Stimulated activated CD4-positive, alpha-beta T cell treated with anti-CD3 and anti-CD28 coated beads, Interleukin-2, amount 100 ng/mL, for 24 hours (primary cell): ENCODE measurements at places on chromosomes 1 and 21.

GRCh38 chr1:26169669-26170471, at the start of gene ZNF593:
ZNF593 (plus strand) TSS chr1:26169908; CDS start chr1:26169984, 76 bp downstream.
- peak; percentile 89 for DNase-seq

GRCh38 chr1:41485605-41486004, 1.1 kb upstream of the EDN2 start:
- DNase-seq, result no peak

GRCh38 chr21:31893851-31894415, 21.1 kb downstream of the HUNK start:
- DNase-seq, result no peak

DNA sequence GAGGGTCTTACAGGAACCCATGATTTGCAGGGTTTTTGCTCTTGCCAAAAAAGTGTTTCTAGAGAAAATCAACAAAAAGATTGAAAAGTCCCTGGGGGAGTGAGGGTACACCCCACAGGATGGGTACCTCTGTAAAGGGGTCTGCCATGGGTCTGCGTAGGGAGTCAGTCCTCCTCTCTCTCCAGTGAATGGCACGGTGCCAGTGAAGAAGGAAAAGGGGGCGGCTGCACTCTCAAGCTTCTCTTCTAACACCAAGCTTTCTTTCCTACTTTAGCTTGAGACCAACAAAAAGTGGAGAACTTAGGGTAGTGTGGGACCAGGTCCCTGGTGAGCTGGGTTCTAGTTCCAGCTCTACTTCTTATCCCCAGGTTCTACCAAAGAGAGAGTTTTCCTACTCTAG, 87.4 kb downstream of the GLUL start:
- DNase-seq, result no peak

GRCh38 chr1:80305466-80305865, 1298.9 kb upstream of the ADGRL4 start:
- DNase-seq, result no peak

DNA sequence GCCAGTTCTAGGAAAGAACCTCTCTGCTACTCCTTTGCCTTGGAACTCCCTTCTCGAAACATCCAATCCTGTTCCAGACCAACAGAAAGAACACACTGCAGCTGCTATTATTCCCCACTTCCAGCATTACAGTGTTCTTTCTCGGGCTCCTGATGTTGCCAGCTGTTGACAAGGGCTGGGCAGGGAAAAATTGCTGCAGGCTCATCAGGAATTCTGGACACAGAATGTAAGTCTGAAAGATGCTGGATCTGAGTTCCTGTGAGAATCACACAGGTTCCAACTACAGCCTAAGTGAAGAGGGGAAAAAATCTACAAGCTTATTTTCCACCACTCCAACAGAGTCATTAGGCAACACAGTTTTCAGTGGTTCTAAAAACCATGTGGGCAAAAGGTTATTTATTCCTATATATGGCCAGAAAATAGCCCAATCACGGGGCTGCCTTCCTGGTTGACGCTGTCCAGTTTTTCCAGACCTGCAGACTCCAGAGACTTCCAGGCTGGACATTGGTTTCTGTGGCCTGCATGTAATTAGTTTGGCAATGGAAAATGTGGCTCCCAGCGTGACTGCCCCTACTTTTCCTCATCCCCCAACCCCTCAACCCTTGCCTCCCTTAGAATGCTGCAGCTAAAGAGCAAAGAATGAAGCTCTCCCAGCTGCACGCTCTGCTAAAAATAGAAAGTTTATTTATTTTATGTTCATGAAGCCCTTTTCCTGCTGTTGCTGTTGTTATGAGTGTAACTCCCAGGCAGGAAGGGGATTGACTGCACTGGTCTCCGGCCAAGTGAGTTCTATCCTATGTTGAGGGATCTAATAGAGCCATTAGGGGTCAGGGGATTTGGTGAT, 8.3 kb upstream of the KIAA0040 start:
- no peak for DNase-seq

DNA sequence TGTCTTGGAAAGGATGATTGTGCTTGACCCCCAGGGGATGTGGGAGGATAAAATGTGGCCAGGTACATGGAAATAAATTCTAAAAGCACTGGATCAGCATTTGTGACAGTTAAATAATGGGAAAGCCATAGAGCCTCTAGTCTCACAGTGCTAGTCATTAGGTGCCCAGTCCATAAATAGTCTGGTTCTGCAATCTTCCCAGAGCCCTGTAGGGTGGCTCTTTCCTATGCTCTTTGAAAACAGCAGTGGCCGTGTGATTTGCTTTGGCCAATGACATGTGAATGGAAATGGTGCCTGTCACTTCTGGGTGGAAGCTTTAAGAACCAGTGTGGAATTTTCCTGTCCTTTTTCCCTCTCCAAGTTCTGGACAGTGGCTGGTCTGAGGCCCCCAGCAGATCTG, 113.2 kb downstream of the TRABD2B start:
- DNase-seq, result no peak

DNA sequence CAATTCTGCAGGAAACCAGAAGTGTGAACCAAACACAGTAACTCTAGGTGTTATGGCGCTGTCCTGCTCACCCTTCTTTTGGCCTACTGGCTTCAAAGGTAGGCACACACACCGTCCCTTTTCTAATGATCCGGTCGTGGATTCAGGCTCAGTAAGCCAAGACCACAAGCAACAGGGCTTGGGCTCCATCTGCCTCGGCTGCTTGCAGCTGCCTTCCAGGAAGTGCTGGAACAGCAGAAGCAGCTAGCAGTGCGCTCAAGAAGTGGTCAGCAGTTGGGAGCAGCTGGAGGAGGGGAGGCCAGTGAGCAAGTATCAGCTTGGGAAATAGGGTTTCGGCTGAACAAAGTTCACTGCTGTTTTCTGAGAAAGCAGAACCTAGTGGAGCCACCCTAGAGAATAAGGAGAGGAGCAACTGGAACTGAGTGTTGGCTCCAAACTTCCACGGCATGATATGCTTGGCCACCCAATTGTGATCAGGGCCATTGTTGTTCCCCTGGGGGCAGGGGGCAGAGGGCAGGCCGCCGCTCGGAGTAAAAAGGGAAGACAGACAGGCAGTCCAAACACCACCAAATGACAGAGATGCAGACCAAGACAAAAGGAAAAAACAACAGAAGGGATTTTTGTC, 173.4 kb downstream of the TOMM20 start:
- DNase-seq, result no peak

DNA sequence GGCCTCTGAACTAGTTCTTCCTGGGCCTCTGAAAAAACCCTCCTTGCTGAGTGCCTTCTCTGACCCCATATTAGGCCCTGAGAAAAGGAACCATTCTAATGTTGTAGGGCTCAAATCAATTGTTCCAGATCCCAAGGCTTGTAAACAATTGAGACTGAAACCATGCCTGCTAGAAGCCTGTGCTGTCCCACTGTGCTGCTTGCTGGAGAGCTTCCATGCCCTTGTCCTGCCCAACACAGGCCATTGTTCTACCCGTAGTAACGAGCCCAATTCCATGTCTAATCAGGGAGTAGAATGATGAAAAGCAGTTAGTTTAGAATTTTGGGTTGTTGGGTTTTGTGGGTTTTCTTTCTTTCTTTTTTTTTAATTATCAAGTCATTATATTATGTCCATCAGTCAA, 47.4 kb downstream of the ZNF281 start:
- no peak for DNase-seq

GRCh38 chr1:100077531-100077930, 55.2 kb downstream of the SASS6 start:
- DNase-seq, result no peak

DNA sequence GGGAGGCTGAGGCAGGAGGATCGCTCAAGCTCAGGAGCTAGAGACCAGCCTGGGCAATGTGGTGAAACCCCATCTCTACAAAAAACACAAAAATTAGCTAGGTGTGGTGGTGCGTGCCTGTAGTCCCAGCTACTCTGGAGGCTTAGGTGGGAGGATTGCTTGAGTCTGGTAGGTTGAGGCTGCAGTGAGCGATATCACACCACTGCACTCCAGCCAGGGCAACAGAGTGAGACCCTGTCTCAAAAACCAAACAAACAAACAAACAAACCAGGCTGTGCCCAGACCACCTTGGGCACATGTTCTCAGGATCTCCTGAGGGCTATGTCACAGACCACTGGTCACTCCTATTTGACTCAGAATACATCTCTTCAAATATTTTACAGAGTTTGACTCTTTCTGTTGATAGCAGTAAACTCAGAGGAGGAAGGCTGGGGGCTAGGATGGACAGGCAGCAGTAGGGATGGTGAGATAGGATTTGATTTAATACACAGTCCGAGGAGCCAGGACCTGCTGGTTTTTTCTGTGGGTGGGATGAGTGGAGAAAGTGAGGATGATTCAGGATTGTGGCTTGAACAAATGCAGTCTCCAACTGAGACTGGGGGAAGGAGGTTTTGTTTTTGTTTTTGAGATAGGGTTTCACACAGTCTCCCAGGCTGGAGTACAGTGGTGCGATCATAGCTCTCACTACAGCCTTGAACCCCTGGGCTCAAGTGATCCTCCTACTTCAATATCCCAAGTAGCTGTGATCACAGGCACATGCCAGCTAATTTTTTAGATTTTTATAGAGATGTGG, 46.5 kb downstream of the OLFML3 start:
- DNase-seq, result no peak

GRCh38 chr1:6180268-6180706, at the start of gene CHD5:
CHD5 (minus strand) TSS chr1:6180321; CDS start chr1:6180023, 298 bp downstream.
- no peak for DNase-seq

DNA sequence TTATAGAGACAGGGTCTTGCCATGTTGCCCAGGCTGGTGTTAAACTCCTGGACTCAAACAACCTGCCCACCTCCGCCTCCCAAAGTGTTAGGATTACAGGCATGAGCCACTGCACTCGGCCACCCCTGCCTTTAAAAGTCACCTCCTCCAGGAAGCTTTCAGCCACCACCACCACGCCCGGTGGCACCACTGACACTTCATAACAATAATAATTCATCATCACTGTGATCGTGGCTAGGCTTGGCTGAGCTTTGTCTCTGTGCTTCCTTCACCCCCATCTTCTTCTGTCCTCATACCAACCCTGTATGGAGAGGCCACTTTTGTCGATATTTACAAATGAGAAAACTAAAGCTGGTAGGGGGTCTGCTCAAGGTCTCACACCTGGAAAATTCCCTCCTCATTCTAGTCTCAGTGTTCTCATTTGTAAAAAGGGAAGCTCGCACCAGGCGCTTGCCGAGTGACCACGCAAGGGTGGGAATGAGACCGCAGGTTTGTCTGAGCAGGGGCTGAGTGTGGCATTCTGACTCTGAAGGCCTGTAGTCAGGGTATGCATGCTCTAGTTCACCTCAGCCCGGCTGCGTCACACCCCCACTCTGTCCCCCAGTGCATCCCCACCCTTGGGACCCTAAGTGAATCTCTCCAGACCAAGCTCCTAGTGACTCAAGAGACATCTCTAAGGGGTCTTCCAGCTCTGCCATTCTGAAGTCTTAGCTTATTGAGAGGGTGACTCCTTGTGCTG, 12.9 kb upstream of the EPHA2 start:
- DNase-seq, result peak; percentile 19

- DNase-seq, result no peak
Measured at GRCh38 chr1:174465855-174466254, 18.1 kb downstream of the GPR52 start.

GRCh38 chr21:44912158-44912473, 8.6 kb downstream of the ITGB2 start:
- DNase-seq, result no peak

DNA sequence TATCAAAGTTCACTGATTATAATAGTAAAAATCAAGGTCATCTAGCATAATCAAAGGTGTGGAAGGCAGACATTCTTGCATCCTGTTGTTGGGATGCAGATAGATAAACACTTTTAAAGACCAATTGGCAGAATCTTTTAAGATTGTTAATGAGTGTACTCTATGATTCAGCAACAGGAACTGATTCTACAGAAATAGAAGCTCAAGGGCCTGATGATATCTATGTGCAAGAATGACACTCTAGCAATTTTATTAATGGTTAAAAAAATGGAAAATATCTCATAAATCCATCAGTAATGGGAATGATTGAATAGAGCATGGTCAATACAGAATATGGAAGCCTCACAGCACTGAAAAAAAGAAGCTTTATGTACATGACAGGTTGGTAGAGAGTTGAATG, 2.2 kb upstream of the ATP1A4 start:
- no peak for DNase-seq

- DNase-seq, result no peak
Measured at GRCh38 chr1:18527921-18528320, 47.2 kb downstream of the KLHDC7A start.

- no peak for DNase-seq
Measured at GRCh38 chr1:1374589-1374928, 448 bp downstream of the AURKAIP1 start.

DNA sequence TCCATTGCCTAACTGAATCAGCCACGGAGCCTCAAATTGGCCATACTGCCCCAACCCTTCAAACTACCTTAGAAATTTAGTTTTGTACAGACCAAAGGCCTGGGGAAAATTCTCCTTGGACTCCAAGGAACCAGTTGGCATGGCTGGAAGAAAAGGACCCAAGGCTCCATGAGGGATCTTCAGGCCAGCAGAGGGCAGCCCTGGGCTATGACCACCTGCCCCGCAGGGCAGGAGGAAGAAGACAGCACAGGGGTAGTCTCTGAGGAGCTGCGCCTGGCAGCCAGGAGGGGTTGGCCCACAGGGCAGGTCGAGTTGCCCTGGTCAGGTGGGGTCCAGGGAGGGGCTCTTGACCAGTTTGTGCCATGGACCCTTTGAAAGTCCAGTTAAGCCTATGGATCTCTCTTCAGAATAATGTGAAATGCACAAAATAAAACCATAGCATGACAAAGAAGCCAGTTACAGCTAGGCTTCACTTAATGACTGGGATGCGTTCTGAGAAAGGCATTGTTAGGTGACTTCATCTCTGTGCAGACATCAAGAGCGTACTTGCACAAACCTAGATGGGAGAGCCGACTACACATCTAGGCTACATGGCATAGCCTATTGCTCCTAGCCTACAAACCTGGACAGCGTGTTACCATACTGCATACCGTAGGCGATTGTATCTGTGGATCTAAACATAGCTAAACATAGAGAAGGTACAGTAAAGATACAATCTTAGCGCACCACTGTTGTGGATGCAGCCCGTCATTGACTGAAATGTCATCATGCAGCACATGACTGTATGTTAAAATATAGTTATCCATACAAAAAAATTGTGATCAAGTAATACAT, 26.1 kb downstream of the CACNA1S start:
- DNase-seq, result peak; percentile 43

DNA sequence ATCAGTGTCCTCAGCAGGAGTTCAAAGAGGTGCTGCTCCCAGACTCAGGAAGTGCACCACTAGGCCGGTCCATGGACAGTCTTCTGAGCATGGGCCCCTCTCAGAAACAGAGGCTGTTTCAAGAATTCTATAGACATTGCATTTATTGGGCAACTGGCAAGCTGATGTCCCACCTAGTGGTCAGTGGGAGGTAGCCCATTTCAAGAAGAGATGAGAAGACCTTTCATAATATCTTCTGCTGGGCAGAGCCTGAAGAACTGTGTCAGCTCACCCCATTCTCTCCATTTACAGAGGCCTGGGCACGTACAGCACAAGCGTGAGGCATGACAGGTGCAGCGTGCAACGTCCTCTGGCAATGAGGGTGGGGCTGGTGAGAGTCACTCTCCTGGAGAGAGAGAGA, 216.0 kb downstream of the DYRK1A start:
- no peak for DNase-seq

- DNase-seq, result no peak
Measured at GRCh38 chr1:30588311-30589073, 134.9 kb downstream of the MATN1 start.
